ENCODE measurements at places on chromosomes 1 and 21.

DNA sequence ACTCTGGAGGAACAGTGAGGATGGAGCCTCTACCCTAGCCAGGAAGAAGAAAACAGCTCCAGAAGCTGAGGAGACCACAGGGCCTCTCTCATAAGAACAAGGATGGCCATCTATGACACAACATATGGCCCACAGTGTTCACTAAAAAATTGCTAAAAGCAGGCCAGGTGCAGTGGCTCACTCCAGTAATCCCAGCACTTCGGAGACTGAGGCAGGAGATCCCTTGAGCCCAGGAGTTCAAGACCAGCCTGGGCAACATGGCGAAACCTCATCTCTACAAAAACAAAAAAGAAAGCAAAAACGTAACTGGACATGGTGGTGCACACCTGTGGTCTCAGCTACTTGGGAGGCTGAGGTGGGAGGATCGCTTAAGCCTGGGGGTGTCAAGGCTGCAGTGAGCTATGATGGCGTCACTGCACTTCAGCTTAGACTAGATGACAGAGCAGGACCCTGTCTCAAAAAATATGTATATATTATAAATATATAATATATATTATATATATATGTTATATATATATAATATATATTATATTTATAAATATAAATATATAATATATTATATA lies 103.1 kb downstream of the TOMM20 start:
- DNase-seq = no peak

GRCh38 chr1:8663090-8663802 lies 154.2 kb downstream of the RERE start:
- no peak for DNase-seq

DNA sequence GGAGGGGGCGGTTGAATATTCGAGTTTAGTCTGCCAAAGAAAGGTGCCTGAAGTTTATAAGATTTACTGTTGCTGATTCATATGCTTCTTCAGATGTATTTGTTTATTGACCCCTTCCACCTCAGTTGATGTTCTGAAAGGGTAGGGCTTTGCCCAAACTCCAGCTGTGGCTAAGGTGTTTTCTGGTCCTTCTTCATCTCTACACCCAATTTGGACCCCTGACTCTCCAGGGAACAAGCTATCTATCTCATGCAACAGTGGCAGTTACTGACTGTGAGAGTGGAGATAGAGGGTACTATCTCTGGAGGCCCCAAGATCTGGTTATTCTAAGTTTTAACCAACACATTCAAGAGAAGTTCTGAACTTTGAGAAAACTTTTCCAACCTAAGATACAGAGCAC lies 12.6 kb upstream of the ALG14 start:
- DNase-seq = no peak

- DNase-seq = no peak
Measured at GRCh38 chr1:40081871-40082270, 15.2 kb downstream of the PPT1 start.

- DNase-seq = no peak
Measured at GRCh38 chr1:234971586-234972297, 156.9 kb downstream of the TOMM20 start.

DNA sequence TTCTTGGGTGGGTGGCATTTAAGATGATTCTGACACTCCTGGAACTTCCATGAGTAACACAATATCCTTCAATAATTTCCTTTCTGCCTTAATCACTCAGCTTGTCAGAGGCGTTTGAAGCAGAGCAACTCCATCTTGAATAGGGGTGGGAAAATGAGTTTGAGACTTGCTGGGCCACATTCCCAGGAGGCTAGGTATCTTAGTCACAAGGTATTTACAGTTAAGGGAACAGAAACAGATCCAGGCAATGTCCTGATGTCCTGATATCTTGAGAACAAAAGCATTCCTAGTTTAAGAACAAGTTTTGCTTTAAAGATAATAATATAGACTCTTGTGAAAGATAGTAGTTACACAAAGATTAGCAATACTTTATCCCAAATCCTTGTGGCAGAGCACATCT lies 76.6 kb upstream of the KIAA0040 start:
- DNase-seq = no peak

GRCh38 chr1:17683598-17683997 lies 71.5 kb upstream of the ACTL8 start:
- DNase-seq = no peak

DNA sequence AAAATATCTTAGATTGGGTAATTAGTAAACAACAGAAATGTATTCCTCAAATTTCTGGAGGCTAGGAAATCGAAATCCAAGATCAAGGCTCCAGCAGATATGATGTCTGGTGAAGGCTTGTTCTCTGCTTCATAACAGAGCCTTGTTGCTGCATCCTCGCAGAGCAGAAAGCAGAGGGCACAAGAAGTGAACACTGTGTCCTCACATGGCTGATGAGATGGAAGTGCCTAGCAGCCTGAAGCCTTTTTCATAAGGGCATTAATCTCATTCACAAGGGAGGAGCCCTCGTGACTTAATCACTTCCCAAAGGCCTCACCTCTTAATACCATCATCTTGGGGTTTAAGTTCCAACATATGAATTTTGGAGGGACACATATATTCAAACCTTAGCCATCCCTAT lies 77.2 kb upstream of the FOXD3 start:
- no peak for DNase-seq

DNA sequence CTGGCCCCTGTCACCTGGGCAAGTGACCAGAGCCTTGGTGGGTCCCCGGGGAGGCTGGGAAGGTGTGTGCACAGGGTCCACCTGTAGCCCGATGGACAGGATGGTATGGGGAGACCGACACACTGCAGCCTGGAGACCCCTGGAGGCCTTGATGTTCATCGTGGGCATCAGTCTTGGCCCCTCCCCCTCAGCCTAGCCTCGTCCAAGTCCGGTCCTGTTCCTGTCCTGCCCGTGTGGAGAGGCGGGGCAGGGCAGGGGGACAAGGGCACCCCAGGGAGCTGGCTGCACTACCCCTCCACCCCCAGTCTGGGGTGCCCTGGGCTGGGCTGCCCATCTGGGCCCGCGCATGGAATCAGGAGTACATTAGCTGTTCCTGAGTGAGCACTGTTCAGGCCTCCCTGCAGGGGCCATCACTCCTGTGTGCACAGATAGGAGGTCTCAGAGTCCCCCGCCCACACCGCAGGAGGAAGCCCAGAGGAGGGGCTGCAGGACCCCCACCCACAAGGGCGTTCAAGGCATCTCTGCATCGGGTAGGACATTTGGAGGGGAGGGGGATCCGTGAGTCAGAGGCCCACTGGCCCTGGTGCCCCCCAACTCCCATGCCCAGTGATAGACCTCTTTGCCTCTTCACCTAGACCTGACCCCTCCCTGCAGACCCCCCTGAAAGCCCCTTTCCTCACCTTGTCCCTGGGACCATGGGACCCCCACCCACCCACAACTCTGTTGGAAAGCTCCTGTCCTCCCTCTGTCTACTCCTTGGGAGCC lies 63.2 kb downstream of the WNT9A start:
- no peak for DNase-seq

GRCh38 chr1:116111524-116112021 lies 374 bp downstream of the MAB21L3 start:
- DNase-seq = no peak

- no peak for DNase-seq
Measured at GRCh38 chr1:9990944-9991343, 6.1 kb upstream of the RBP7 start.

GRCh38 chr1:222310836-222311235 lies 237.1 kb downstream of the HHIPL2 start:
- DNase-seq = no peak

GRCh38 chr1:27592232-27592930 lies 11.6 kb downstream of the AHDC1 start:
- no peak for DNase-seq

- no peak for DNase-seq
Measured at GRCh38 chr1:195894411-195894810, 713.8 kb downstream of the KCNT2 start.

DNA sequence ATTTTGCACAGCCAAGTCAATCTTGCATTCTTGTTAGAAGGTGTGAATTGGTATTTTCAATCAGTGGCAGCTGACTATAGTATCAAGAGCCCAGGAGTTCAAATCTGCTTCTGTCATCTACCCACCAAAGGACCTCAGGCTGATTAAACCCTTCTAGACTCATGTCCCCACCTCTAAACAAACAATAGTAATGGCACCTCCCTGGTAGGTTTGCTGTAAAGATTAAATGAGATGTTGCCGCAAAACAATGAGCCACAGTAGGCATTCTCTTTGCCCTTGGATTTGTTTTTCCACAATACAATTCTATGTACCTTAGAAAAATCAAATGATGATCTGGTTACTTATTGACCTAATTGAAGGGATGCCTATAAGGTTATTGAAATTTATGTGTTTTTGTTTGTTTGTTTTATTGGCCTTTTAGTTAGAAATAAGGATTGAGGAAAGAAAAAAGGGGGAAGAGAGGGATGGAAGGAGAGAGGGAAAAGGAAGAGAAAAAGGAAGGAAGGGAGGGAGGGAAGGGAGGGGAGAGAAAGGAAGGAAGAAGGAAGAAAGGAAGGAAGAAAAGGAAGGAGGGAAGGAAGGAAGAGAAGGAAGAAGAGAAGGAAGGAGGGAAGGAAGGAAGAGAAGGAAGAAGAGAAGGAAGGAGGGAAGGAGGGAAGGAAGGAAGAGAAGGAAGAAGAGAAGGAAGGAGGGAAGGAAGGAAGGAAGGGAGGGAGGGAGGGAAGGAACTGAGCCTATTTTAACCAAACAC lies 110.7 kb downstream of the ETS2 start:
- no peak for DNase-seq

DNA sequence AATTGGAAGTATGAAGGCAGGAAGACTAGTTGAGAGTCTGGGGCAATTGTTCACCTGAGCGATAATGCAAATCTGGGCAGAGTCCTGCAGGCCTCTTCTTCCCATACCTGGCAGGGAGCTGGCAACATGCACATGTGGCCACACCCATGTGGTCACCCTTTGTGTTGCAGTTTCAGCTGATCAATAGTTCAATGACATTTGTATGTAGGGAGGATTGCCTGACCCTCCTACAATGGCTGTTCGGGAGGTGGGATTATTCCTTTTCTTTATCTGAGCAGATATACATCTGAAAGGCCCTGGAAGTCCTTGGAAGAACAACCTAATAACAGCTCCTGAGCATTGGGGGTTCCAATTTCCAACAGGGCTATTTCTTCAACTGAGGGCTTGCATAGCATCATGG lies 15.2 kb upstream of the TRIM45 start:
- DNase-seq = no peak

DNA sequence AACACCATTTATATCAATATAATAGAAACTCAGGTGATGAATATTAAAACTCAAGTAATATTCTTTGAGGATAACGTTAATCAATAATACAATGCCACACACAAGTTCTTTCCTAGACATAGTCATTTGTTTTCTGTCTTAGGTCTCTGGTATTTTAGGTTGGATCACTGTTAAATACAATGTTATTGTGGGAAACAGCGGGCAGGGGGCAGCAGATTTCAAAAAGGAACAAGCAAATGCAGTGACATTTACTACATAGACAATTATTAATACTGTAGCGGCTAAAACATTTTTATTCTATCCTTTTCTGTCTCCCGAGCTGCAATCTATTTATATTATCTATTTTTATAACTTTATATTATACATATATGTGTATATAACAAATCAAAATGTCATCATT lies 186.4 kb upstream of the ZNHIT6 start:
- DNase-seq = peak; percentile 16

DNA sequence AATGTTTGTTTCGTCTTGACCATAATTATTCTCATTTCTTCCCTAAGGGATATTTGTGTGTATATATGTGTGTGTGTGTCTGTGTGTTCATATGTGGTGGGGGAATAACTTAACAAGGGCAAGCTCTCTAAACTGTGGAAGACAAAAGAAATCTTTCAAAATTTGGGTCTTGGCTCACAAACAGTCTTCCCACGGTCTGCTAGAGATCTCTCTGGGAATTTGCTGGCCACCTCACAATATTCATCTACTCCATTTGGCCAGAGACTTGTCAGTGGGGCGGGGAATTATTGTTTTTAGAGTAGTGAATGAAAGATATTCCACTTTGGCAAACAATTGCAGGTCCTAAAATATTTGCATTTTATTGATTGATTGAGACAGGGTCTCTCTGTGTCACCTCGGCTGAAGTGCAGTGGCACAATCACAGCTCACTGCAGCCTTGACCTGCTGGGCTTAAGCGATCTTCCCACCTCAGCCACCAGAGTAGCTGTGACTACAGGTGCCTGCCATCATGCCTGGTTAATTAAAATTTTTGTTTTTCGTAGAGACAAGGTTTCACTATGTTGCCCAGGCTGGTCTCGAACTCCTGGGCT lies 8.0 kb upstream of the EIF2B3 start:
- no peak for DNase-seq

Measured in SW 1271 (cell line).